ENCODE measurements at places on chromosomes 11 and 22.
A peak's percentile ranks its signal among the peaks of the same experiment; 100 is the strongest.

- peak; percentile 66 for DNase-seq
These were observed 67.3 kb downstream of the HIPK3 start for GRCh38 chr11:33324302-33324985.

GRCh38 chr11:77171885-77172665 lies 44.0 kb downstream of the MYO7A start:
- no peak for DNase-seq

DNA sequence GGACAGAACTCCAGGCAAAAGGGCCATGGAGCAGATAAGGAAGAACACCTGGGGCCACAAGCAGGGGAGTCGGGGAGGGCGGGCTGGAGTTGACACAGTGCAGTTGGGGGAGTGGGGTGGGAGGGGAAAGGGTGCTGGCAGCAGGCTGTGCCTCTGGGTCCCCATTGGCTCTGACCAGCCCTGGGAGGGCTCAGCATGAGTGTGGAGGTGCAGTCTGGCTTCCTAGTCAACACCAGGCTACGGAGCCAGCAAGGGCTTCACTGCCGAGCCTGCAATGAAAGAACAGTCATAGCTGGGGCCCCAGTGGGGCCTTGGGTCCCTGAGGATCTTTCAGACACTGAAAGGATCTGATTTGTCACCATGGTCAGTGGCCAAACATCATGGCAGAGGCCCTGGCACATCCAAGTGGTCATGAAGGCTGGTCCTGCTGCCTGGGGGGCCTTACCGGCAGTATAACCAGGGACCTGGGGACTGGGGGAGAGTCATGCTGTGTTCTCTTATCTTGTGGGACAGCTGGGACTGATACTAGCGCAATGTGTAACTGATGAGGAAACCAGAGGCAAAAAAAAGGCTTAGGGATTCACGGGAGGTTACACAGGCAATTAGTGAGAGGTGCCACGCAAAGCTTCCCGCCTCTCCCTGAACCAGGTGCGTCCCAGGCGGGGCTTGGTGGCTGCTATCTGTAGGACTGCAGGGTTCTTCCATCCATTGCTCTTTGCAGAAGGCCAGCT lies 11.6 kb downstream of the SLC37A2 start:
- DNase-seq, result no peak

- no peak for DNase-seq
These were observed 12.1 kb downstream of the TRPM5 start for GRCh38 chr11:2432171-2432621.

GRCh38 chr11:95606824-95607223 lies 182.8 kb downstream of the FAM76B start:
- DNase-seq, result no peak

DNA sequence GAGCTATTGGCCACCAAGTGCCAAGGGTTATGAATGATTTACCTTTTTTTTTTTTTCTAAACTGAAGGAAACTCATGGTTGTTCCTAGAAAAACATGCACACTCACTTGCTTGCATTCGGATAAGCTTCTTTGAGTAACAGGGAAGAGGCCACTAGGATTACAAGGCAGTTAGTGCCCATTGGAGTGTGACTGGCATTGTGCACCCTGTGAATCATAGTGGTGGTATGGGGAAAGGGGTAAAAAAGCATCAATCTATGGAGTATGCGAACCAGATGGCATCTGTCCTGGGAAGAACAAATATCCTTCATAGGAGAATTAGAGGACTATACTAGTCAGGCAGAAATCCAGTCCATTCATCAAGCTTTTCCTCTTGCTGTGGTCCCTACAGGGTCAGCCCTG lies 24.2 kb downstream of the CD44 start:
- DNase-seq, result no peak

- DNase-seq, result no peak
These were observed 121.5 kb upstream of the RAG2 start for GRCh38 chr11:36719358-36720107.

- peak; percentile 79 for DNase-seq
These were observed 3.8 kb upstream of the TTLL8 start for GRCh38 chr22:50061824-50062355.

DNA sequence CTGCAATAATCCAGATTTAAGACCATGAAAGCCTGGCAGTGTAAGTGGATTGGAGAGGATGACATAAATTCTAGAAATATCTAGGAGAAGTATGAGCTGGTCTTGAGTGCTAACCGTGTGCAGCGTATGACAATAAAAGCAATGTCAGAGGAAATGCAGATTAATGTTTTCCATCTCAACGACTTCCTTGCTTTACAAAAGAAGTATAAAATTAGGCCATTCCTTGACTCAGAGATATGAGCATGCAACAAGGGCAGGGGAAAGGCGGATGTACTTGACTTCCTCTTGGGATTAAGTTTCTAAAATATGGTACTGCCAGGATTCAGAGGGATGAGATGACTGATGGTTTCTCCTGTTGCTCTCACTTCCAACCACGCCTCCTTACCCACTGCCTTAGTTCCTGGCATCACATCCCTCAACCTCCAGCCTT lies 32.3 kb downstream of the ADAMTS15 start:
- no peak for DNase-seq

DNA sequence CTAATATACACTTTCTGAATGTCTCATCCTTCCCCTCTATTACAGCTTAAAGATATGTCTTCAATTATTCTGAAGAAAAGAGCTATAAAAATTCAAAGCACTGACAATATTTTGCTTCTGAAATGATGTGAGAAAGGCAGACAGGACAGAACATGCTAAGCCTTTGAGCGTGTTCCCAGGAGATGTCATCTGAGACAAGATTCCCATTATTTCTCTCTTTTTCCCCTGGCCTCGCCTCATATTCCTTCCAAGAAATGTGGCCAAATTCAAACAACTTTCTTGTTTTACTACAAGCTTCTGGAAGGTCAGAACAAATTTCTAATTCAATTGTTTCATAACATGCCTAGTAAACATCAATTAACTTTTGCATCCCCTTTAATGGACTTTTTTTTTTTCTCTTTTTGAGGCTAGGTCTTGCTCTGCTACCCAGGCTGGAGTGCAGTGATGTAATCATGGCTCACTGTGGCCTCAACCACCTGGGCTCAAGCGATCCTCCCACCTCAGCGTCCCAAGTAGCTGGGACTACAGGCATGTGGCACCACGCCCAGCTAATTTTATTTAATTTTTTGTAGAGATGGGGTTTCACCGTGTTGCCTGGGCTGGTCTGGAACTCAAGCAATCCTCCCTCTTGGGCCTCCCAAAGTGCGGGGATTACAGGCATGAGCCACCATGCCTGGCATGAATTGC lies 37.1 kb upstream of the NFRKB start:
- DNase-seq, result no peak

- no peak for DNase-seq
These were observed 459 bp downstream of the SF3B2 start for GRCh38 chr11:66052664-66052982.

DNA sequence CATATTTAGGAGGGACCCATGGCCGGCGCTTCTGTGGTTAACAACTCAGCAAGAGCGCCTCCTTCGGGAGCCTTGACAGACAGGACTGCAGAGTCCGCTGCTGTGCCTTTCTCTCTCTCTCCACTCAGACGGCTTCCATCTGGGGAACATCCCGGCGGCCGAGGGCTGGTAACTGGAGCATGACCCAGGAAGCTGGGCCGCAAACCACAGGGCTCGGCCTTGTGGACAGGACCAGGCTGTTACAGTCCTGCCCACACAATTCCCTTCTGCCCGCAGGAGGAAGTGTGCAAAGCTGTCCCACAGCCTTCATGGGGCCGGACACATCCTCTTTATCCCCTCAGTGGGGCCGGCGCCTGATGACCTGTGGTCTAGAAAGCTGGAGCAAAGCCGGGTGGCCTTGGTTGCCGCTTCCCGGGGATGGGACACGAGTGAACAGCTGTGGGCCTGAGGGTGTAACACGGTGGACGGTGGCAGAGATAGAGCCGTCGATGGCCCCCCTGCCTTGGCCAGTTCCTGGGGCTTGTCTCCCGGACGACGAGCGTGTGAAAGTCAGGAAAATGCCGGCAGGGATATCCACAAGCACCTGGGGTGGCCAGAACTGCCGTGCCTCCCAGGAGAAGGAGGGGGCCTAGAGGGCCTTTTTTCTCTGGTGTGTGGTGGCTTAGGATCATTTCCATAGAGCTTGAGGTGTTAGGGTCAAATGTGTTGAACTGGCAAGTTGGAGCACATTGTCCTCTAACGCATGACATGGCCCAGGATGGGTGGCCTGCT lies 50.1 kb downstream of the FBLN1 start:
- no peak for DNase-seq

- DNase-seq, result no peak
These were observed 44.8 kb upstream of the CADM1 start for GRCh38 chr11:115548878-115549528.

GRCh38 chr11:120515186-120515723 lies 3.7 kb downstream of the GRIK4 start:
- DNase-seq, result no peak

DNA sequence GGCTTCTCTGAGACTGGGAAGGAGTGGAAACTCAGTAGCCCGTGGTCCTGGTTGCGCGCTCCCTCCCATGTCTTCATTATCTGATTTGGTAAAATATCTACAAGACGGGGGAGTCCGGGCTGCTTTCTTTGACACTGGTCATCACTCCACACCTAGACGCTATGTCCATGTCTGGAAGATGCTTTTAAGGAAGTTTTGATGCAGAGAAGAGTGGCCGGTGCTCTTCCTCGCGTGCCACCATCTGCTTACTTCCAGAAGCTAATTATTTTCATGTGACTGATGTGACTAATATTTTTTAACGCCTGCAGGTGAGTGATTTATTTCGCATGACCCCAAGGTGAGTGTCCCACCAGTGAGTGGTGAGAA lies 339 bp upstream of the TRIM21 start:
- no peak for DNase-seq

DNA sequence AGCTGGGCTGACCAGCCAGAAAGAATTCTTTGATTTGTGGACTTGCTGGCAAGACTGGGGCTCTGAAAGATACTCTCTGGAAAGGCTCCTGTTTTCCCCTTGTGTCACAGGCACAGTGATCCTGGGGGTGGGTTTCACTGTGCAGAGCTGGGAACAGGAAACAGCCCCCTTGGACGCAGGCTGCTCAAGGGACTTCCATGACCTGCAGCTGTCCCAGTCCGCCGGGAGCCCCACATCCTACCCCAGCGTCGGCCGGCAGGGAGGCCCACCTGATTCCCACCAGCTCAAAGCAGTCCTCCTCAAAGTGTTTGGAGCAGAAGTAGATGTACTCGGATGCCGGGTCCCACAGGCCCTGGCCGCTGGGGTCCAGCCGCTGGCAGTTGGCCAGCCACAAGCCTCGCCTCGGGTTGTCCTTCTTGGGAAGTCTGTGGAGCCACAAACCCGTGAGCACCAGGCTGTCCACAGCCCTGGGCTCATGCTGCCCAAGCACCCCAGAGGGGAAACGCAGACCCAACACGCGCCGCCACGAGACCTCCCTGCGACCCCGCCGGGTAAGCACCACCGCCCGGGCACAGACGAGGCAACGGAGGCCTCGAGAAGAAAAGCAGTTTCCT lies 824 bp downstream of the THAP7 start:
- DNase-seq, result no peak

DNA sequence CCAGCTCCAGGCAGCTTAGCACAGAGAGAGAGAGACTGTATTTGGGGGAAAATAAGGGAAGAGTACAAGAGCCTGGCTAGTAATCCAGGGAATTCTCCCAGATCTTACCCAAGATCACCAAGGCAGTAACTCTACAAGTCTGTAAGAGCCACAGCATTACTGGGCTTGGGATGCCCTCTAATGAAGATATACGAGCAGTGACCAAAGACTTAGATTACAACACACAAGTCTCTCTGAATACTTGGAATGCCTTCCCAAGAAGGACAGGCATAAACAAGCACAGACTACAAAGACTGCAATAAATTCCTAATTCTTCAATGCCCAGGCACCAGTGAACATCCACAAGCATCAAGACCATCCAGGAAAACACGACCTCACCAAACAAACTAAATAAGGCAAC lies 17.7 kb downstream of the DNAJC24 start:
- no peak for DNase-seq

All from common myeloid progenitor, CD34-positive (primary cell).